ENCODE measurements at places on chromosomes 6 and 20. TPM values are rescaled to one million over a fixed set of nuclear protein-coding genes. Genes with fewer than 3 reads are reported as not detected.

DNA sequence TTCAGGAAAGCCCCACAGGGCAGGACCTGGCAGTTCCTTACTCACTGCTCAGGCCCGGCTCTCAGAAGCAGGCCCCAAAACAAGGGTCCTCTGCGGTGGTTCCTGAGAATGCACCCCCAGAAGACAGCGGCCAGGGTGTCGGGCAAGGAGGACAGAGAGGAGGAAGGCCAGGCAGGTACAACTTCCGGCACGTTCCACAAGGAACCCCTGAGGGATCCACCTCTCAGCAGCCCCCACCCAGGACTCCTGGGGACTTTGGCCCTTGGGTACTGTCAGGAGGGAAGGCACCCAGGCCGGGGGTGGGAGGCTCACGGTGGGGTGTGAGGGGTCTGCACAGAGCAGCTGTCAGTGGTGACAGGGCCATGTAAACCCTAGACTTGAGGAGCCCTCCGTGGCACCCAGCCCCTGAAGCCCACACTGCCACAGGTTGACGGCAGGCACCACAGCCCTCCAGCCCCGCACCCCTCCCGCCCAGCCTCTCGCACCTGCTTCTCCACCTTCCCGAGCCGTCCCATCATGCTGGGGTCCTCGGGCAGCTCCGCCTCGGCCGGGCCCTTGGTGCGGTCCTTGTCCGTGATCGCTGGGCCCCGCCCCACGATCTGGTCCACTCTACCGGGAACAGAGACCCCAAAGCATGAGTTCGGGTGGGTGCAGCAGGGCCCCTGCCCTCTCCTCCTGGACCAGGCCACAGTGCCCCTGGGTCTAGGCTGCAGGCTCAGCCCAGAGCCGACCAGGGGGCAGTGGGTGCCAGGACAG lies 47.0 kb upstream of the CHRNA4 start:
- DNase-seq = no peak

- DNase-seq = no peak
Measured at GRCh38 chr20:17172836-17173516, 53.9 kb upstream of the PCSK2 start.

The RAE1 gene
- polyA plus RNA-seq = 27.0 TPM

The TCP11 gene
- polyA plus RNA-seq = 0.48 TPM

All from muscle of arm (tissue), 14 donors.